ENCODE measurements at places on chromosomes 3 and 15. TPM values are rescaled to one million over a fixed set of nuclear protein-coding genes. Genes with fewer than 3 reads are reported as not detected.

- DNase-seq, result no peak
Observed at GRCh38 chr3:51353131-51353530, 32.0 kb upstream of the MANF start.

The STAB1 gene
- total RNA-seq, result not detected

DNA sequence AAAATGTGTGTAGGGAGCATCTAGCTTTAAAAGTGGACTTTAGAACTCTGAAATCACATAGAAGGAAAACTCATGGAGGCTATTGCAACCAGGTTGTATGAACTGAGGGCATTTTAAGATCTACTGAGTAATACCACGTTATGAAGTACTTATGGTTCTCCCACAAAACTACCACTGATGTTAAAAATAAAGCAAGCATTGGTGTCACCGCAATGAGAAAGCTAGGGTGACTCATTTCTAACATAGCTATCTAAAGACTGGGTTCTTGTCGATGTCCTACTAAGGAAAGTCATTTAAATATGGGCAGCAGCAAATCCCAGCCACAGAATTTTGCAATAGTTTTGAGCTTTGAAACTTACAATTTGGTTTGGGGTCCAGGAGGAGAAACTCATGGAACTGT lies 584.8 kb downstream of the DIPK2A start:
- no peak for DNase-seq

GRCh38 chr15:42691770-42692169 lies 45.2 kb downstream of the CDAN1 start:
- DNase-seq, result no peak

GRCh38 chr15:78492872-78493271 lies 14.5 kb upstream of the HYKK start:
- DNase-seq, result no peak

Measured in activated CD8-positive, alpha-beta memory T cell treated with anti-CD3 and anti-CD28 coated beads, Interleukin-2, amount 10 ng/mL, durations not matched to agents 7 days and 5 days (primary cell).